ENCODE measurements at places on chromosomes 12 and 14.

GRCh38 chr14:47919997-47920396 is 244.6 kb upstream of the MDGA2 start:
- DNase-seq, result no peak

DNA sequence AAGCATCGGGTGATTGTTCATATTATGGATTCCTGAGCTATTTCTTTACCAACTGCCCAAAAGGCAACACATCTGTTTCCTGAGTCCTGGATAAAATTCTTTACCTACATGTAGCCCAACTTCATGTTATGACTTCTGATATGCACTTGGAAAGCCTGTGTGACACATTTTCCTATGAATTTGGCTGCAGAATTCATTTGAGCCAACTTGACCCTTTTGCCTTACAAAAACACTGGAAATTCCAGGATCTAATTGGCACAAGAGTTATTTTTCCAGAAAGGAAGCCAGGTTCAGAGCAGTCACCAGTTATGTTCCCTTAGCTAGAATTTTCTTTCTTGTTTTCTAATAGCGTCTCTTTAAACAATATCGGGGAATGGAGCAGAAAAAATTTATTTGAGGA is 202.5 kb upstream of the LRIG3 start:
- no peak for DNase-seq

DNA sequence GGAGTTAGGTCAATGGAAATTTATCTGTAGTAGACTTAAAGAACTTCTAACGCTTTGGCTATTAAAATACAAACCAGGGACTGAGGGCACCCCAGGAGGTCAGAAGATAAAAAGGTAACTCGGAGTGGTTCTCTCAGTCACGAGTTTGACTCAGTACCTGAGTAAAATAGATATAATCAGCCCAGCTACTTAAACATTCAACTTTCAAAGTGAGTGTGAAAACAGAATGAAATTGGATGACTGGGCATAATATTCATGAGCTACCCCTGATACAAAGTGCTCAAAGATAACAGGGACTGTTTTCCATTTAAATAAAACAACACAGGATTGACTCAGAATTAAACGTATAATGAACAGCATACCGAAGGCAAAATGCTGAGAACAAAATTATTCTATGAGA is 75.0 kb downstream of the FOXN3 start:
- DNase-seq, result no peak

DNA sequence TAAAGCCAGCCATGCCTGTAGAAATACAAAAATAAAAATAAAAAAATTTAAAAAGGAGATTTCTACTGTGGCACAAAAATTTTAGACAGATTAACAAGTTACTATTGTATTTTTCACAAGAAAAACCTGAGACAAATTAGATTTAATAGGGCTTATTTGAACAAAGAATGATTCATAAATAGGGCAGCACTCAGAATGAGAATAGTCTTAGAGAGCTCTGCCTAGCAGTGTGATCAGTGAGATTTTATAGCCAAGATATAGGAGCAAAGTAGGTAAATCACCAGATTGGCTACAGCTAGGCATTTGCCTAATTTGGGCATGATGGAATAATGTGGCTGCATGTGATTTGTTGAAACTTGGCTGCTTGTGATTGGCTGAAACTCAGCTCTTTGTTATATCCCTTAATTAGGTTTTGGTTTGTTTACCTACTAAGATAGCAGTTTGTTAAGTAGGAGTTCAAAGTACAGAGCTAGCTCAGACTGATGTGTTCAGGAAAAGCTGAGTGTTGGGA is 279.7 kb upstream of the TMTC1 start:
- no peak for DNase-seq

DNA sequence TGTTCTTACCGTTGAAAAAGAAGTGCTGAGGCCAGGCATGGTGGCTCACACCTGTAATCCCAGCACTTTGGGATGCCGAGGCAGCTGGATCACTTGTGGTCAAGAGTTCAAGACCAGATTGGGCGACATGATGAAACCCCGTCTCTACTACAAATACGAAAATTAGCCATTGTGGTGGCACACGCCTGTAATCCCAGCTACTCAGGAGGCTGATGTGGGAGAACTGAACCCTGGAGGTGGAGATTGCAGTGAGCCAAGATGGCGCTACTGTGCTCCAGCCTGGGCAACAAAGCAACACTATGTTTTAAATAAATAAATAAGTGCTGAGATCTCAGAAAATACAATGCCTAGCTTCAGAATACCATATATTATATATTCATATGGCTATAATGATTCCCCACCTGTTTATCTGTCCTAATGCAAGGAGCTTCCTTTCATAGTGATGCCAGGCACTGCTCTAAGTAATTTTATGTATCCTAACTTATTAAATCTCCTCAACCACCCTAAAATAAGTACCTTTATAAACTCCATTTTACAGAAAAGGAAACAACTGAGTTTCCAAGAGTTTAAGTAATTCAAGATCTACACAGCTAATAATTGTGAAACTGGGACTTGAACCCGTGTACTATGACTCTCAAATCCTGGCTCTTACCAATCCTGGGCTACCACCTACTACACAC is 7.3 kb downstream of the PHLDA1 start:
- DNase-seq, result no peak

GRCh38 chr12:3042394-3042793 is 34.8 kb upstream of the TSPAN9 start:
- DNase-seq, result no peak

DNA sequence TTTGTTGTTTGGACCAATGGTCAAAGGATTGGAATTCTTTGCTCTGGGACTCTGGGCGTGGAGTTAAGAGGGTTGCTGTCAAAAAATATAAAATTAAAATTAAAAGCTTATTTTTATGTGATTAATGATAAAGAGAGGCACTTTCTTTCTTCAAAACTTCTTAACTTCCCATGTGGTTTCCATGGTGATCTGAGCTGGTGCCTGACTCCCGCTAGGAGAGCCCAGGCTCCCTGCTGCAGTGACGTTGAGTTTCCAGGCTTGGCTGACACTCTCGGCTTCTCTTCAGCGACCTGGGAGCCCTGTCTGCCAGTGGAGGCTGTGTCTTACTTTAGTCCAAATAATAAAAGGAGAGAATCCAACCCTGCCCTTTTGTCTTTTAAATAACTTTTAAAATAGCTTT is 84.4 kb downstream of the GALC start:
- DNase-seq, result no peak

- DNase-seq, result no peak
Observed at GRCh38 chr12:112018571-112019237, 5.5 kb downstream of the ERP29 start.

DNA sequence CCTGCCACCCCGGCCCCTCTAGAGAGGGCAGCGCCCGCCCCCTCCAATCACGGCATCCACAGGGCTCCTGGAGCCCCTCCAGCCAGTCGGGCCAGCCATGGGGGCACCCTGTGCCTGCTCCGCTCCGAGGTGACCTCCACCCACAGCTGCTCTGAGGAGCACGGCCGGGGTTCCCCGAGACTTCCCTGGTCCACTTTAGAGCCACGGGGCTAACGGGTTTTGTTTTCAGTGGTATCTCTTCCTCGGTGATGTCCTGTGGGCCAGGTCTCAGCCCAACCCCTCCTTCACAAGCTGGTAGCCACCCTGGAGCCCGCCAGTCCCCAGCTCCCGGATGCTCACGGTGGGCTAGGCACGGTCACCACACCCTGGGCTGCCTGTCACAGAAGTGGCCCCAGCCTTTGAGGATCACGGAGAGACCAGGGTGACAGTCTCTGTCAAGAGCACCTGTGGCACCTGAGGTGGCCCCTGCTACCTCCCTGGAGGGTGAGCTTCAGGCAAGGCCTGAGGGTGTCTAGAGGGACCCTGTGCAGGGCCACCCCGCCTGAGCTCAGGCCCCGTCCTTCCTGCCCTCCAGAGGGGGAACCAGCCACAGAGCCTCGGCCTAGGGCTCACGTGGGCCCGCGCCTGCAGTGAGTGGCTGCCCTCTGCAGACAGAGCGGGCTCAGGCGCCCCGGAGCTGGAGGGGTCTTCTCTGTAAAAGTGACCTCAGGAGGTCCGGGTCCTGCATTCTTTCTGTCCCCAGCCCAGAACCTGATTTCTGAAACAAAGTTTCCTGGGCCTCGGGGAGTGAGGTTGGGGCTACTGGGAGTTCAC is 146.0 kb upstream of the C14orf180 start:
- DNase-seq, result peak; percentile 69

Measured in coronary artery (tissue), 2 donors.